ENCODE measurements at places on chromosomes 16 and 17.

DNA sequence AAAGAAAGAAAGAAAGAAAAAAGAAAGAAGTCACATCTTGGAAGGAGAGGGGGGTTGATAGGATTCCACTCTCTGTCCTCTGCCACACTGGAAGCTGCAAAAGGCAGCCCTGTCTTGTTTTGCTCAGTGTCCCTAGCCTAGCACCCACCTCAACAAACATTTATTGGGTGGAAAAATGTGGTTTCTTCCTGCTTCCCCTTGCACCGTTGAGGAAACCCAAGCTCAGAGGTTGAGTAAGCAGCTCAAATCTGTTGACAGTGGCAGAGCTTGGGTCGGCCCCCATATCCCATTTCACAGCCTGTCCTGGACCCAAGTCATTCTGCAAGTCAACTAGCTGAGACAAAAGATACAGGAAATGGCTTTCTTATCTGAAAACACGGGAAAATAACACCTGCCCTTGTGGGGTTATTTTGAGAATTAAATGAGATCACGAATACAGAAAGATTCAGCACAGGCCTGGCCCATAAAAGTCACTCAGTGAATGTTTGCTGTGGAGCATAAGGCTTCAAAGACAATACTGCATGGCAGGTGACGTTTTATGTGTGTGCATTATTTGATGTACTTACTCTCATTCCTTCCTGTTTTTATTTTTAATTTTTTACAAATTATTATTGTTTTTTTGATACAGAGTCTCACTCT lies 63.6 kb downstream of the SCNN1B start:
- DNase-seq: no peak

DNA sequence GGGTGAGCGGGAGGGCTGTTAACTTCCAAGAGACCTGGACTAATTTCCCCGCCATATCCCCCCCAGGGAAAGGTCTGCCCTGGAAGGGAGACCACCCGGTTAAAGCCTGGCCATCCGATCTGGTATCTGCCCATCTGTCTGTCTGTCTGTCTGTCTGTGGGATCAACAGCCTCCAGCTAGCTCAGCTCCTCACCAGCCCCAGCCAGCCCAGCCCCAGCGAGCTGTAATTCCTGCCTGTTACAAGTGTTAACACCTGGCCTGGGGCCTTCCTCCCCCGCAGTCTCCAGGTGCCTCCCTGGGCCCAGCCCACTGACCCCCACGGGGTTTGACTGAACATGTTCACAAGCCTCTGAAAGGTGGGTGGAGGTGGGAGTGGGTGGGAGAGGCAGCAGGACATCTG lies 4.0 kb downstream of the WNT3 start:
- DNase-seq: no peak

GRCh38 chr17:34248511-34249024 lies 6.5 kb upstream of the CCL2 start:
- peak; percentile 80 for DNase-seq

DNA sequence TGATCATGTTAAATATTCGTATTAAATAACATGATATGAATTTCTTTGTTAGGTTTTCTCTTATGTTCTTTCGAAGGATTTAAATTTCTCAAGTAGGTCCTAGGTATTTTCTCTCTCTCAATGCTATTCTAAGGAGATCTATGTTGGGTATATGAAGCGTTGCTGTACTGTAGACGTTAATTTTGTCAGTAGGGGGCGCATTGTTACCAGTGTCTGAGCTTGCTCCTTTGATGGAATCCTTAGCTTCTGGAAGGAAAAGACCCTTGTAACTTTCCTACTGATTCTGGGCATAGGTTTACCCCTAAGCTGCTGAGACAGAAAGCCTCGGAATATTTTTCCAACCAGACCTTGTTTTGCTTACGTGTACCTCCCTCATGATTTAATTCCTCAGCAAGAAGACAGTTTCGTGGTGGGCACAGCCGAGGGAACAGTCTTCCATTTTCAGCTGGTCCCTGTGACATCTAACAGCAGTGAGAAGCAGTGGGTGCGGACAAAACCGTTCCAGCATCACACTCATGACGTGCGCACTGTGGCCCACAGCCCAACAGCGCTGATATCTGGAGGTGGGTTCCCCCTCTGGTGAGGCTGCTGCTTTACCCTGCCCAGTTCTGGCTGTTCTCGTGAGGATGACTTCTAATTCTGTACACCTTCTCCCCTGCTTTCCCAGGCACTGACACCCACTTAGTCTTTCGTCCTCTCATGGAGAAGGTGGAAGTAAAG lies 17.9 kb downstream of the UTP4 start:
- DNase-seq: peak; percentile 76

DNA sequence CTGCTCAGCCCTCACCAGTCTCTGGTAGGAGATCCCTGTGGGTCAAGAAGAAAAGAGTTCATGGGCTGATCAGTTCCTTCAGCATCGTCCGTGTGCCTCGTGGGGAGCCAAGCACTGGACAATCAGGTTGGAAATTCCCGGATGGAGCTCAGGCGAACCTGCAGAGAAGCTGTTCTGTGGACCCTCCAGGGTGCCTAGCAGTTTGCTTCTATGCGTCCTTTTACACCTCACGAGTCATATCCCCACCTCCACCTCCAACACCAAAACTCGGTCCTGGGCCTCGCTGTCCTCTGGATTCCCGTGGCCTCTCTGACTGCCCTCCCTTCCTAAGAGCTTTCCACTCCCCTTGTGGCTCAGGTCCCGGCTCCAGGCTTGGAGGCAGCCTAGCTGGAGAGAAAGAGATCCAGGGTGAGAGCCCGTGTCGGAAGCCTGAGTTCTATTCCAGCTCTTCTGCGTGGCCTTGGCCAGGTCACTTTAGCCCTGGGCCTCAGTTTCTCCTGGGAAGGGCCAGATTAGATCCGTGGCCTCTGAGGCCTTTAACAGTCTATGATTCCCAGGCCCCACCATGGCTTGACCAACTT lies 26.2 kb upstream of the PIK3R6 start:
- no peak for DNase-seq

DNA sequence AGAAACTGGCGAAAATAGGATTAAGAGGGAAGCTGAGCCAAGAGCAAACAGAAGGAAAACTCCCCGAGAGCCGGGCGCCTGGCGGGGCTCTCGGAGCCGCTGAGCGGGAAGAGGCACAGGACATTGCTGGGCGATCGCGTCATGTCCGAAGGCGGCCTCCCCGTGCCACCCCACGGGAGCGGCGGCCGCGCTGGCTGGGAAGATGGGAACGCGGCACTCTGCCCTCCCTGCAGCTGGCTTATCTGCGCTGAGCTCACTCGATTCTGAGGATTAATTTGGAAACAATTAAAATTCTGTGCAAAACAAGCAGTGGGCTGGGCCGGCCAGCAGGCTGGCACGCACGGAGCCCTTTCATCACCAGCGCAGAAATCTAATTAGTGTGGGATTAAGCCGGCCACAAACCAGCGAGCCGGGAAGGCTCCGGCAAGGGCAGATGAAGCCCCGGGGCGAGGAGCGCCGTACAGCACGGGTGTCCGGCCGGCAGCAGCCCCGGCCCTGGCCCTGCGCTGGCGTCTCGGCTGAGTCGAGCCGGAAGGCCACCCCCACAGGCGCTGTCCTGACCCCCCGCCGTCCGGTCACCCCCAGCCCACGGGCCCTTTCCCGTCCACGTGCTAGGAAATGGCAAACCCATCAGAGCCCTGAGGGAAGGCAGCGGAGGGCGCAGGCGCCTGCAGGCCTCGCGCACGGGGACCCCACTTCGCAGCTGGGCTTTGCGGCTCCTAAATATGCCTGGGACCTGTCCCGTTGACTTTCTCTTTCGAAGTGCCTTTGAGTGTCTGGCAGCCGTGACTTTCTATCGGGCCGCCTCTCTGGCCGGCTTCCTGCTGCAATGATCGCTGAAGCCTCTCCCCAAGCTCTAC lies 37.9 kb downstream of the SOX8 start:
- DNase-seq: no peak

DNA sequence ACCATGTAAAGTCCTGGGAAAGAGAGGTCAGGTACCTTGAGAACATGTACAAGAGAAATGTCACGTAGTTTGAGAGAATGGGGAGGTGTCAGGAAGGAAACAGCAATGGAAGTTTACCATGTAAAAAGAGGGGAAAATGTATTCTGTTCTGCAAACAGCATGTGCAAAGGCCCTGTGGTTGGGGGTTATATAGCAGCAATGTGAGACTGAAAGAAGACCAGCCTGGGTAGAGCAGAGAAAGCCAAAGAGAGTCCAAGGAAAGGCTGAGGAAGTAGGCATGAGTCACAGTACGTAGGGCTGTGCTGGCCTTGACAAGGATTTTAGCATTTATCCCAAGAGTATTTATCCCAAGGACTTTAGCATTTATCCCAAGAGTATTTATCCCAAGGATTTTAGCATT lies 141.3 kb upstream of the CACNG3 start:
- no peak for DNase-seq

GRCh38 chr16:90023078-90023447 lies 3.8 kb upstream of the DBNDD1 start:
- DNase-seq: no peak

DNA sequence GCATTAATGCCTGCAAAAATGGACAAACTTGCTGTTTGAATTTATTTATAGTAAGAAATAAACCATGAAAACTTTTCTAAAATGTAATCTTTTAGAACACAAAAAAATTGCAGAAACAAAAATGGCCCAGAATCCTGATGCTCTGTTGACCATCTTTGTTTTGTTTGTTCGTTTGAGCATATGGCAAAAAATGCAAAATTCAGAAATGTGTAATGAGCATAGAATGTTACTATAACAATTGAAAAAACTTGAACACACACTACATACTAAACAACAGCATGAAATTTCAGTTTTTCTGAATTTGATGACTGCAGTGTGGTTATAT lies 1.1 kb upstream of the KPNA2 start:
- no peak for DNase-seq

- DNase-seq: peak; percentile 50
These were observed 2.5 kb downstream of the CARHSP1 start for GRCh38 chr16:8866118-8866883.

DNA sequence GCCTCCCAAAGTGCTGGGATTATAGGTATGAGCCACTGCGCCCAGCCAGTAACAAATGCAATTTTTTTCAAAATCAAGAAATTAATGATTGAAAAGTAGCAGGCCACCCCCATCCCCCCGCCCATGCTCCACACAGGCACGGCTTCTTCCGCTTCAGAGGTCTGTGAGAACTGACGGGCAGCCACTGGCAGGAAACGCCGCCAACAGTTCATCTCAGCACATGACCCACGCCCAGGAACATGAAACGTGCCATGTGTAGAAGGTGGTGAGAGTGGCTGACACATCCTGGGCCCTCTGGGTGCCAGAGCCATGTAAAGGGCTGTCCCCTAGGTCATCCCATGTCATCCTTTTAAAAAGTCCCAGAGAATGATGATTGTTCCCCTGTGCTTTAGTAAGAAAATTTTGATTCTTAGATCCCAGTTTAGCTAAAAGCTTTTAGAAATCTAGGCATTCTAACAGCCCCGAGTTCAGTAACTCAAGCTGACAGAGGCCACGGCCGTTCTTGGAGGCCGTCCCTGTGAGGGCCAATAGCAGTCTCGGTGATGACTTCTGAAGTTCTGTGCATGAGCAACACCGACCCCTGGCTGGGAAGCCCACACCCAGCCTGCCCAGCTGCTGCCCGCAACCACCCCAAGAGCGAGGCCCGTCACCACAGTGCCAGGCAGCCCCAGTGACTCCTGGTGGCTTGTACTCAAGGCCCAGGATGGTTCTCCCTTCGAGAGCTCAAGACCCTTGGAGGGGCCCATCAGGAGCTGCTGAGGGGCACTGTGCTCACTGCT lies 52.1 kb downstream of the KLHDC4 start:
- DNase-seq: no peak

GRCh38 chr17:1294157-1294717 lies 14.8 kb downstream of the TRARG1 start:
- DNase-seq: no peak

DNA sequence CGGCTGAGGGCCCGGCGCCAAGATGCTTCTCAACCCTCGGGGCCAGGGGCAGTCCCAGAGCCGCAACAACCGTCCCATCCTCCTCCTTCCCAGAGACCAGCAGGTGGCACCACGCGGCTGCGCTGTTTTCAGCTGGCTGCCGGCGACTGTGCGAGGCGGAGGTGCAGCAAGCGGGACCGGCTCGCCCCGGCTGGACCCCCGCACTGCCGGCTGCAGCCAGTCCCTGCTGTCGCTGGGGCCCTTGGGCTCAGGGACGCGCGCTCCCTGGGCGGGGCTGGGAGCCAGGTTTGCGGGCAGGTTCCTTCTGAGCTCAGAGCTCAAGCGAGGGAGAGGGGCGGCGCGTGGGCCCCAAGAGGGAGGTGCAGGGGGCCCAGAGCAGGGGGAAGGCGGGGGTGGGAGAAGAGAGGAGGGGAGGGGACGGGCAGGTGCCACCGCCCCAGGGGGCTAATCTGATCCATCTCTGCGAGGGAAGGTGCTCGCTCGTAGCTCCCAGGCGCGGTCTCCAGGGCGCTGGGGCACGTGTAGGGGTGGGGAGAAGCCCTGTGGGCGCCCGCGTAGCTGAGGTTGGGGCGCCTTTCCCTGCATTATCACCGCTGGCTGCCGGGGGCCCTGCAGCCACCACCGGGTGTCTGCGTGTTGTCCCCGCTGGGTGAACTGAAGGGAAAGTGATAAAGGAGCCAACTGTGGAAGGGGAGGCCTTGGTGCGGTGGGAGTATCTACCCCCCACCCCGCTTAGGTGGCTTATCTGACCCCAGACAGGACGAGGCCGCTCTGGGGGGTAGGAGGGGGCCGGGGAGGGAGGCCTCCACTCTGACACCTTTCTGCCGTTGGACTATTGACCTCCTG lies 24.2 kb downstream of the STAT5A start:
- peak; percentile 81 for DNase-seq

DNA sequence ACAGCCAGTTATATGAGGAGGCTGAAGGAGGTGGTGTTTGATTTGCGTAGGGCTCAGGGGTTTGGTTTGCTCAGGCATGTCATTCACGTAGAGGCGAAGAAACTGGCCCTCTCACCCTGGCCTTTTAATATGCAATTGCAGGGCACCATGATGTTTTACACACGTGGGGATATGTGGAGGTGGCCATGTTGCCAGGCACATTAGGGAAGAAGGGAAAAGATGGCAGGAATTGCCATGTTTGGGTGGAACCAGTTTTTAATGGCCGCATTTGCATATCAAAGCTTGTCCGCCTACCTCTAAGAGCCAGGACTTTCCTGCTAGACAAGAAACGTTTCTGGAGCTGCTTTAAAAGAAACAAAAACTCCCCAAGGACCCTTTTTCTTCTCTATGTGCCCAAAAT lies 1483.7 kb upstream of the GOT2 start:
- no peak for DNase-seq

DNA sequence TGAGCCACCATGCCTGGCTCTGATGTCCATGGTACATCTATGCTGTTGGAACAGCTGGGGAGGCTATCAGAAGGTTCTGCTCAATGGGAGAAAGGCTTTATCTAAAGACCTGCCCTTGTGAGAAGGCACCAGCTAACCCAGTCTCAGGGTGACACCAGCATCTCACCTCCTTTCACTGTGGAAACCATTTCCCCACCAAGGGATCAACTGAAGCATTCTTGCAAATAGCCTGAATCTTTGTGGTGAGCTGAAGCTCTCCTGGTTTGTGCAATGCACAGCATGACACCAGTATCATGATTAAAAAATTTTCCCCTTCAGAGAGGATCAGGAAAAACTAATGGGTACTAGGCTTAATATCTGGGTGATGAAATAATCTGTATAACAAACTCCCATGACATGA lies 5.1 kb downstream of the CCL18 start:
- no peak for DNase-seq

- no peak for DNase-seq
These were observed 4.7 kb upstream of the GPRC5C start for GRCh38 chr17:74427048-74427762.

GRCh38 chr16:48365601-48366164 lies 19.5 kb downstream of the SIAH1 start:
- DNase-seq: peak; percentile 88

GRCh38 chr17:5500589-5501391 lies 14.4 kb downstream of the MIS12 start:
- peak; percentile 89 for DNase-seq

GRCh38 chr16:4087099-4087885 lies 28.9 kb downstream of the ADCY9 start:
- DNase-seq: no peak

All from fibroblast of skin of right biceps (primary cell).